ENCODE measurements at places on chromosomes 1 and 21.

GRCh38 chr1:15738416-15739113, 2.5 kb downstream of the SLC25A34 start:
- H3K4me3 ChIP-seq = no peak overlapping the region
- H3K27ac ChIP-seq = no peak overlapping the region
- peaks cover 2% of the 10 kb centered on the region for H3K36me3 ChIP-seq
- H3K4me1 ChIP-seq = peaks cover 6% of the 10 kb centered on the region
- no peaks in the 10 kb centered on the region for H3K27me3 ChIP-seq

DNA sequence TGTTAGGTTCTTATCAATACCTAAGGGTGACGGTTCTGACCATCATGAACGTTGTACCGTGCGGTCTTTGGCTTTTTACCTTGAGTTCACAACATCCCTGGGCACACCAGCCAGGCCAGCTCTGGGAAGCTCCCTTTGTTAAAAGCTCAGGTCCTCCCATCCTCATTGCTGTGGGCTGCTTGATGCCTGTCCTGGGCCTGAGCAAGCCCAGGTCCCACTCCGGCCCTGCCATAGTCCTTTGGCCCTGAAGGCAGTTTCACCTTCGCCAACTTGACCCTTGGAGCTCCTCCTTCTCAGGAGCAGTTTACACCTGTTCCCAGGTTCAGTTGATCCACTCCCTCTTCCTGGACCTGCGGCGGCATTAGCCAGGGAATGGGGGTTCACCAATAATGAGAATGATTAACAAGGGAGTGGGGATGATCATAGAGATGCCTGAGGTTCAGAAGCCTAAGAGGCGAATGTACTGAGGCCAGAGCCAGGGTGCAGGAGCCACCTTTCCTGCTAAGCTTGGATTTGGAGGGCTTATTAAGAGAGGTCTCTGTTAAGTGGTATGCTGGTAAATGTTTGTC, 40.2 kb downstream of the DHCR24 start:
- H3K4me3 ChIP-seq = no peak overlapping the region
- no peaks in the 10 kb centered on the region for H3K27me3 ChIP-seq
- no peak for DNase-seq
- no peak overlapping the region for H3K27ac ChIP-seq
- peaks cover 7% of the 10 kb centered on the region for H3K36me3 ChIP-seq

GRCh38 chr1:172826096-172826741, 167.3 kb downstream of the FASLG start:
- H3K4me1 ChIP-seq = no peaks in the 10 kb centered on the region
- H3K27me3 ChIP-seq = no peaks in the 10 kb centered on the region
- no peak overlapping the region for H3K27ac ChIP-seq
- H3K4me3 ChIP-seq = no peak overlapping the region

GRCh38 chr1:197750366-197750765, 24.9 kb downstream of the DENND1B start:
- peaks cover 41% of the 10 kb centered on the region for H3K4me1 ChIP-seq
- H3K27ac ChIP-seq = peak overlapping the region; percentile 4
- no peak overlapping the region for H3K4me3 ChIP-seq
- peaks cover 7% of the 10 kb centered on the region for H3K36me3 ChIP-seq
- DNase-seq = no peak

DNA sequence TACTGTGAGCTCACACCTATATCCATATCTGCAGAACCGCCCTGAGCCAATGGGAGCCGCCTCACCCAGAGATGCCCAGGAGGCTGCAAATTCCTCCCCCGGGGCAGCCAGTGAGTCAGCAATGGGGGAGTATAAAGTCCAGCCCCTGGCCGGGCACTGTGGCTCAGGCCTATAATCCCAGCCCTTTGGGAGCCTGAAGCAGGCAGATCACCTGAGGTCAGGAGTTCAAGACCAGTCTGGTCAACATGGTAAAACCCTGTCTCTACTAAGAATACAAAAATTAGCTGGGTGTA, 5.0 kb upstream of the CLCNKB start:
- DNase-seq = no peak
- H3K36me3 ChIP-seq = no peaks in the 10 kb centered on the region
- H3K4me3 ChIP-seq = no peak overlapping the region
- no peaks in the 10 kb centered on the region for H3K4me1 ChIP-seq
- H3K27me3 ChIP-seq = peaks cover 36% of the 10 kb centered on the region

- H3K4me1 ChIP-seq = no peaks in the 10 kb centered on the region
- peak; percentile 48 for DNase-seq
- no peak overlapping the region for H3K4me3 ChIP-seq
- H3K27me3 ChIP-seq = no peaks in the 10 kb centered on the region
- H3K36me3 ChIP-seq = peaks cover 3% of the 10 kb centered on the region
These were observed 24.0 kb downstream of the QSOX1 start for GRCh38 chr1:180178511-180179161.

DNA sequence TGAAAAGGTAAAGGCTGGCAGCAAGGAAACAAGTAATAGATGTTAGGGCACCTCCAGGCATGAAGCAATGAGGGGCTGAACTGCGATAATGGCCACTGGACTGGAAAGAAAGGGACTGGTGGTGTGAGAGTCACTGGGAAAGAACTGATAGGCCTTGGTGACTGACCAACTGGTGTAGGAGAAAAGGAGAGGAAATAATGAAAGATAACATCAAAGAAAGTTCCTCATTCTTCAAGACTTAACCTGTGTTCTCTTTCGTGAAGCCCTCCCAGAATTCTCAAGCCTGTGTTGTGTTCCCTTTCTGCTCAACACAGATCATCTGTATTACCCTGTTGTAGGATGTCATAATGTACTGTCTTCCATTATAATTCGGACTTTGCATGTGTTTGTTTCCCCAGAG, 20.9 kb upstream of the SNX27 start:
- H3K27ac ChIP-seq = no peak overlapping the region
- peaks cover 7% of the 10 kb centered on the region for H3K4me1 ChIP-seq
- no peak overlapping the region for H3K4me3 ChIP-seq

DNA sequence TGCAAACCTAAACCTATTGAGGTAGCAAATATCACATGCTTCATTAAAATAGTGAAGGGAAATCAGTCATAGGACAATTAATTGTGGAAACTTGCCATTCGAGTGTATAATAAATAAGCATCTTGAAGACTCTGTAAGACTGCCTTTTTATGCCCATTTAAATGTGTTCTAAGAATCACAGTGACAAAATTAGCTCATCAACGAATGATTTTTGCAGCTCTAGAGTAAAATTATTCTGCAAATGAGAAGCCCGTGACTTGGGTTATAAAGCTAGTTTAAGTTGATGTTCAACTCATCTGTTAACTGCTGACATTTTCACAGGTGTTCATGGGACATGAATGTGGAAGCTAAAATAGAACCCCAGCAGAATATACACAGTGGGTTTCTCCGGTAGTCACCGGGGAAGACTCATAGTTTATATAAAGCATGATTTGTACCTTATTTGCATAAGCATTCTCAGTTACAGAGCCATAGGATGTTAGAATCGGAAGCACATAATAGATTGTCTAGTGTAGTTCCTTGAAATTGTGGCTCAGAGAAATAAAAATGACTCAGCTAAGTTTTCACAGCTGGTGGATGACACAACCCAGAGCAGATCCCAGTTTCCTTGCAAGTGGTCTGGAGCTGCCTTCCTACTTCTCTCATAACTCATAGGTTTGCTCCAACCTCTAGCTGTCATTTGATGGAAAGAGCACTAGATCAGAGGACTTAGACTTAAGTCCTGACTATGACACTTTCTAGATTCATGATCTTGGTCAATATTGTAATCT, 107.3 kb downstream of the UCHL5 start:
- no peaks in the 10 kb centered on the region for H3K36me3 ChIP-seq
- no peak for DNase-seq
- H3K27me3 ChIP-seq = no peaks in the 10 kb centered on the region
- no peak overlapping the region for H3K4me3 ChIP-seq

GRCh38 chr1:201904579-201904978, 15.9 kb downstream of the SHISA4 start:
- H3K4me1 ChIP-seq = no peaks in the 10 kb centered on the region
- DNase-seq = no peak
- no peak overlapping the region for H3K27ac ChIP-seq
- no peak overlapping the region for H3K4me3 ChIP-seq
- peaks cover 20% of the 10 kb centered on the region for H3K27me3 ChIP-seq

GRCh38 chr1:67784545-67785186, 48.6 kb downstream of the GNG12 start:
- no peaks in the 10 kb centered on the region for H3K4me1 ChIP-seq
- H3K27me3 ChIP-seq = peaks cover under 1% of the 10 kb centered on the region
- H3K36me3 ChIP-seq = no peaks in the 10 kb centered on the region
- no peak overlapping the region for H3K4me3 ChIP-seq
- no peak overlapping the region for H3K27ac ChIP-seq

DNA sequence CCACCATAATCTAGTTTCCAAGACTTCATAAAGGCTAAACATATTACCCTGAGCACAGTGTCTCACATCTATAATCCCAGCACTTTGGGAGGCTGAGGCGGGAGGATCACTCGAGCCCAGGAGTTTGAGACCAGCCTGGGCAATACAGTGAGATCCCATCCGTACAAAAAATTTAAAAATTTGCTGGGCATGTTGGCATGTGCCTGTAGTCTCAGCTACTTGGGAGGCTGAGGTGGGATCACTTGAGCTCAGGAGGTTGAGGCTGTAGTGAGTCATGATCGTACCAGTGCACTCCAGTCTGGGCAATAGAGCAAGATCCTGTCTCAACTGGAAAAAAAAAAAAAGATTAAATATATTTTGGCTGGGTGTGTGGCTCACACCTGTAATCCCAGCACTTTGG, 90.1 kb downstream of the PTPN14 start:
- no peak overlapping the region for H3K4me3 ChIP-seq
- no peaks in the 10 kb centered on the region for H3K4me1 ChIP-seq

DNA sequence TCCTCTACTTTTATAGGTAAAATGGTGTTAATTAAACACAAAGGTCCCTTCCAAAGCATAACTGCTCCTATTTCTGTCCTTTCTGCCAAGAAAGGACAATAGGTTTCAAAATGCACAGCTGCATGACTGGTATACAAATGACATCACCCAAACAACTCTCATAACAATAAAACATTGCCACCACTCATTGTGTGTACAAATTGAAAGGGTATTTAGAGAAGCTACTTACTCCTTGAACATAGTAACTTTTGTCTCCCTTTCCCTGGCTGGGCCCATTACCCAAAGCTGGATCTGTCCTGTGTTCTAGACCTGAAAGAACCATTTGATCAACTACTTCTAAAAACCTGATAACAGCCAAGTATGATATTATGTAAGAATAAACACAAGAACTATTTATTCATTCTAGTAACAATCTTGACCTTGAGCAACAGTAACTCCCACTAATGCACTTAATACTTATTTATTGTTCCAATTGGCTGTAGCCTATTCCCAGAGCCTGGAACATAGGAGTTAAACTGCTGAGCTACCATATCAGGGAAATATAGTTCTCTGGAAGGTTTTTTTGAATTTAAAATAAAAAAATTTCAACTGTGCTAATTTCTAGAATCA, 38.2 kb downstream of the TTLL7 start:
- no peaks in the 10 kb centered on the region for H3K4me1 ChIP-seq
- peaks cover 2% of the 10 kb centered on the region for H3K27me3 ChIP-seq
- DNase-seq = no peak

GRCh38 chr1:36415661-36416326, 18.1 kb upstream of the LSM10 start:
- no peak overlapping the region for H3K4me3 ChIP-seq
- no peak for DNase-seq
- H3K27ac ChIP-seq = no peak overlapping the region
- no peaks in the 10 kb centered on the region for H3K27me3 ChIP-seq
- H3K36me3 ChIP-seq = peaks cover 2% of the 10 kb centered on the region

GRCh38 chr1:19384113-19384512, 72.0 kb downstream of the SLC66A1 start:
- no peak overlapping the region for H3K4me3 ChIP-seq
- no peaks in the 10 kb centered on the region for H3K27me3 ChIP-seq
- H3K27ac ChIP-seq = peak overlapping the region; percentile 37
- DNase-seq = no peak

DNA sequence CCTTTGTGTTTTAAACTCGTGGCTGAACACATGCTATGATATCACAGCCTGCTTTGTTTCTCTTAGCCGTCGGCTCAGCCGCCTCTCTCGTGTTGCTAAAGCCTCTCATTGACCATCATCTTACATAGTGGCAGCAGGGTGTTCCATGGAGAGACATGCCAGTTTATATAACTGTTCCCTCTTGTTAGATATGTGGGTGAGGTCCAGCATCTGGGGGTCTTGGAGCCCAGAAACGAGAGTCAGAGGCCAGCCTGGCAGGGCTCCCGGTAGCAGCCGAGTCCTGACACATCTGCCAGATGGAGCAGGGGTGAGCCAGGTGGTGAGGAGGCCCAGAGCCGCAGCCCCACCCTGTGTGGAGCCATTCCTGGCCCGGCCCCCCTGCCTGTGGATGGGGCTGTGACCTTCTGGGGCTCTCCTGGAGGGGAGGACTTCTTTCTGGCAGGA, 11.9 kb downstream of the PODN start:
- no peaks in the 10 kb centered on the region for H3K27me3 ChIP-seq
- no peak overlapping the region for H3K27ac ChIP-seq
- peaks cover 2% of the 10 kb centered on the region for H3K36me3 ChIP-seq
- no peak overlapping the region for H3K4me3 ChIP-seq
- H3K4me1 ChIP-seq = peaks cover 8% of the 10 kb centered on the region

DNA sequence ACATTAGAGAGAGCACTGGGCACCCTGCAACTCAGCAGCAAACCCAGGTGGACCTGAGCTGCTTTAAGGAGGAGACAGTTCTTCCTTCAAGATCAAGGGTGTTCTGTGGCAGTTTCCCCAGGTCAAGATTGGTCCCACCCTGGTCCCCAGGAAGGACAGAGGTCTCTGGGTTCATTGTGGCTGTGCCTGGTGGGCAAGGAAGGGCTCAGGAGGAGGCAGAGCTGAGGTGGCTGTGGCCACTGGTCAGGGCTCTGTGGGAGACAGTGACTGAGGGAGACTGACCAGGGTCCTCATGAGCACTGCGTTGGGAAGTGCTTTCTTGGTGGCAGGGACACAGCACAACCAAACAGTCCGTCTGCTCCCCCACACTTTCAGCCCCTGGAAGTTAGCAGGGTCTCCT, 141.3 kb downstream of the FCRL5 start:
- H3K27me3 ChIP-seq = peaks cover 36% of the 10 kb centered on the region
- H3K27ac ChIP-seq = no peak overlapping the region
- DNase-seq = no peak
- no peaks in the 10 kb centered on the region for H3K36me3 ChIP-seq
- no peaks in the 10 kb centered on the region for H3K4me1 ChIP-seq

- H3K27ac ChIP-seq = no peak overlapping the region
- H3K4me3 ChIP-seq = no peak overlapping the region
- peaks cover 79% of the 10 kb centered on the region for H3K4me1 ChIP-seq
These were observed 27.9 kb upstream of the ABCG1 start for GRCh38 chr21:42191064-42191463.

GRCh38 chr1:44826375-44827196, 16.5 kb downstream of the PTCH2 start:
- DNase-seq = no peak
- peaks cover 2% of the 10 kb centered on the region for H3K36me3 ChIP-seq
- no peak overlapping the region for H3K27ac ChIP-seq
- H3K4me1 ChIP-seq = peaks cover under 1% of the 10 kb centered on the region

- H3K36me3 ChIP-seq = peaks cover 40% of the 10 kb centered on the region
- H3K4me1 ChIP-seq = peaks cover 74% of the 10 kb centered on the region
- H3K4me3 ChIP-seq = no peak overlapping the region
- no peak overlapping the region for H3K27ac ChIP-seq
- H3K27me3 ChIP-seq = no peaks in the 10 kb centered on the region
These were observed 3.7 kb downstream of the MX2 start for GRCh38 chr21:41365377-41366107.

Measured in central memory CD8-positive, alpha-beta T cell (primary cell).